ENCODE measurements at places on chromosomes 4 and X. TPM values are rescaled to one million over a fixed set of nuclear protein-coding genes. Genes with fewer than 3 reads are reported as not detected.
A peak's percentile ranks its signal among the peaks of the same experiment; 100 is the strongest.

Gene CCDC110
- total RNA-seq = not detected

Gene PPP2R3B
- 31.7 TPM for total RNA-seq

- no peak for DNase-seq
Measured at GRCh38 chrX:34563804-34564203, 93.3 kb downstream of the TMEM47 start.

GRCh38 chr4:2105559-2105958 lies 46.4 kb downstream of the NAT8L start:
- DNase-seq = no peak

GRCh38 chrX:40107291-40108161 lies 9.8 kb upstream of the BCOR start:
- DNase-seq = peak; percentile 55

DNA sequence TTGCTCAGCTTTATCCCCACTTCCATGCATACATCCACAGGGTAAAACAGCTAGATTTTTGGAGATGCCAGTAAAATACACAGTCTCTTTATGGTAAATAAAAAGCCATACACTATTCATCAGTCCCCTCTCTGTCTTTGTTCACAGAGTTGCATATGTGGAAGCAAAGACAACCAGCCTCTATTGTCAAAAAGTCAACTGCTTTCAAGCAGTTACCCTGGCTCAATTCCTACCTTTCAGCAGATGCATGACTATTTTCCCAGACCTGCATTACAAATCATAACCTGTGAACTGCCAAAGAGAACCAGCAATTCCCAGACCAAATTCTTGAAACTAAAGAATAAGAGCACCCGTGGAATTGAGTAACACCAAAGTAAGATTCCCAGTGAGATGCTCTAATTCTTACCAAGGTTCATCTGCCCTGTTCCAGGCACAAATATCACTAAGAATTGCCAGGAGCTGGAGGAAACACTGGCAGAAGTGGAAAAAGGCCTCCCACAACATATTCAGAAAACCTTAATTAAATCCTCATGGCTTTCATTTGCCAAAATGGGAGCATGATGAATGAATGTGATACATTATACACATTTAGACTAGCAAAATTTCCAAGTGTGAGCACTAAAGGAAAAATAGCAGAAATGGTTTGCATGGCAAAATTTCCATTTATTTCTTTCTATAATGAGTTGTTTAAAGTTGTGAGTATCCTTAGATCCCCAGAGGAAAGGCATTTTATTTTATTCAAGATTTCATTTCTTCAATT lies 391.2 kb upstream of the ADGRL3 start:
- no peak for DNase-seq

- DNase-seq = no peak
Measured at GRCh38 chr4:9964879-9965278, 56.4 kb downstream of the SLC2A9 start.

DNA sequence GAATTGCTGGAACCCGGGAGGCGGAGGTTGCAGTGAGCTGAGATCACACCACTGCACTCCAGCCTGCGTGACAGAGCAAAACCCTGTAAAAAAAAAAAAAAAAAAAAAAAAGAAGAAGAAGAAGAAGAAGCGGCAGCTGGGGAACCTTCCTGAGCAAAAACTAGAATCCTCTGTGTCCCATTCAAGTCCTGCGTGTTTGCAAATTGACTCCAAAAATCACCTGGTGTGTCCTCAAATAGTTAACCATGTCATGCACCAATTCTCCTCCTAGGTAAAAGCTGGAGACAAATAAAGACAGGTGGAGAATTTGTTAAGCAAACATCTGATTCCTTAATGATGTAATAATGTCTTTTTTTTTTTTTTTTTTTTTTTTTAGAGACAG lies 31.9 kb upstream of the ASMTL start:
- no peak for DNase-seq

- DNase-seq = no peak
Measured at GRCh38 chrX:99602107-99602506, 808.0 kb downstream of the PCDH19 start.

- peak; percentile 60 for DNase-seq
Measured at GRCh38 chrX:22323541-22323940, 50.8 kb downstream of the CBLL2 start.

DNA sequence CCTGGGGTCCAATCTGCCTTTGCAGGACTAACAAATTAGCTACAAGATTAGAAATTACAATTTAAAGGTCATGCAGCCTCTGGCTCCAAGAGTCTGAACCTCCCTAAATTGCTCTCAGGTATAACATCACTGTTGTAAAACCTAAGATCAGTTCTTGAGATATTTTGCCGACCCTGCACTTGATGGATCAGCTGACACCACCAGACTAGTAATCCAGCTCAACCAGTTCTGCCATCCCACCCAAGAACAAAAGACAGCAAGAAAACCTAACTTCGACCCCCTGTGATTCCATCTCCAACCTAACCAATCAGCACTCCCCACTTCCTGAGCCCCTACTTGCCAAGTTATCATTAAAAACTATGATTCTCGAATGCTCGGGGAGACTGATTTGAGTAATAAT lies 323.0 kb upstream of the BOD1L1 start:
- DNase-seq = no peak

- DNase-seq = no peak
Measured at GRCh38 chr4:184306949-184307348, 89.3 kb upstream of the ENPP6 start.

GRCh38 chr4:126221282-126221681 lies 906.5 kb downstream of the FAT4 start:
- DNase-seq = no peak
